ENCODE measurements at places on chromosomes 3 and 15.

- DNase-seq = no peak
These were observed 250.1 kb downstream of the ZBTB20 start for GRCh38 chr3:114896978-114897377.

GRCh38 chr3:52402101-52402521 lies 42.8 kb downstream of the SEMA3G start:
- DNase-seq = no peak

DNA sequence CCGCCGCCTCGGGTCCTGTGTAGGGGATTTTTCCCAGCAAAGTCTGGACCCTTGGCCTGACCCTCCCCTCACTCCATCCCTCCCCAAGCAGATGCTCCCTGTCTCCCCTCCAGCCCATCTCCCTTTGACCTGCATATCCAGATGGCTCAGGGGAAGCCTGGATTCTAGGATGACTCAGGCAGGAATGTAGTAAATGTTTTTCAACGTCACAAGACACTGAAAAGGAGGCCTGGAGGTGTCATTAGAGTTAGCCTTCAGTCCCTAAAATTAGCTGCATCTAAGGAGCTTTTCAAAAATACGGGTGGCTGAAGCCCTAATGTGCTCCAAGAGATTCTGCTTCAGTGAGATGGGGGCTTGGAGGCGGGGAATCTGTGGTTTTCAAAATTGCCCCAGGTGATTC lies 7.2 kb downstream of the ACAN start:
- peak; percentile 34 for DNase-seq

DNA sequence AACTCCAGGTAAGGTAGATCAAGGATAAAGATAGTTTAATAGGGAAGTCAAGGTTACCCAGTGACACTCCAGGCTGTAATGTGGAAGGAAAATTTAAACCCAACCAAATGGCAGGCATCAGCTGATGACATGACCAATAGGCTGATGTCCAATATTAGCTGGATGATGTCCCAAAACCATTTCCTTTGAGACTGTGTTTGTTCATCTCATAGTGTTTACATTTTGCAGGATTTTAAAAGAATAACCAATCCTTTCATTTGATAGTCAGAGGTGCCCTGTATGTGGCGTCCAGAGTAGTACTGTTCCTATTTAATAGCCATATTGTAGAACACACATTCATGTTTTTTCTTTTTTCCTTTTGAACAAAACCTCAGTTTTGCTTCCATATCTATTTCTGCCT lies 23.3 kb upstream of the TMEM158 start:
- DNase-seq = no peak

GRCh38 chr15:57589754-57590153 lies 1.9 kb upstream of the MYZAP start:
- no peak for DNase-seq

DNA sequence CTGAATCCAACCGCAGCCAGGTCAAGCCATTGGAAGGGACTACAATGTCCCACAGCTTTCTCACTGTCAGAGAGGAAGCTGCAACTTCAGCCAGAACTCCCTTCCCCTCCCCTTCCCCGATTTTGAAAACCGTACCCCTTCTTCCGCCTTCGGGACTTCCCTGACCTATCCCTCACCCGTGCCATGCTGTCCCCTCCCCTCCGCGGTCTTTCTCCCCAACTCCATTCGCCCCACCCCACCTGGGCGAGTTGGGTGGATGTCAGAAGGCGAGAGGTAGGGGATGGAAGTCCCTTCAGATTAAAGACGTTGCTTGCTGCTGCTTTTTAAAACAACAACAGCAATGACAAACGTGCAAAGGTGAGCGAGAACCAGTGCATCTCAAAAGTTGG lies 723 bp downstream of the CPNE4 start:
- no peak for DNase-seq

GRCh38 chr15:52318729-52319500 lies 23.3 kb upstream of the MYO5C start:
- no peak for DNase-seq

DNA sequence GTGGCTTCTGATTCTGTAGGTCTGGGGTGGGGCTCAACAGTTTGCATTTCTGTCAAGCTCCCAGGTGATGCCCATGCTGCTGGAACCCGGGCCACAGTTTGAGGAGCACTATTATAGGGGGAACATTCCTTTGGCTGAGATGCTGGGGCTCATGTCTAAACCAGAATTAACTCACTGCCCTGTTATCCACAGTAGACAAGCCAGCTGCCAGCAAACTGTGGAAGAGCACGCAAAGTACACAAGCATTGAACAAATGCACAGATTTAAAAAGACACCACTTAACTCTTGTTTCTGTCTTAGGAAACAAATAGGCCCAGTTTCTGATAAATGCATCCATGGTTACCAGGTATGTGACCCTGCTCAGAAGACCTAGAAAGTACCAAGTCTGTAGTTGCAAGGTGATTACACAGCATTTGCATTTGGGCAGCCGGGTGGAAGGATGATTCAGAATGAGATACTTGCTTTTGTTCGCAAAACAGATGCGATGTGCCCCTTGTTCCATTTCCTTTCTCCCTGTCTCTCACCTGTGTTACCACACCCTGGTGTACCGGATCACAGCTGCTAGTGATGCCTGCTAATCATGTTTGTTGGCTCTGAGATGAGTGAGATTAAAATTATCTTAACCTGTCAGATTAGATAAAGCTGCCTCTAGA lies 12.4 kb downstream of the GYG1 start:
- no peak for DNase-seq

DNA sequence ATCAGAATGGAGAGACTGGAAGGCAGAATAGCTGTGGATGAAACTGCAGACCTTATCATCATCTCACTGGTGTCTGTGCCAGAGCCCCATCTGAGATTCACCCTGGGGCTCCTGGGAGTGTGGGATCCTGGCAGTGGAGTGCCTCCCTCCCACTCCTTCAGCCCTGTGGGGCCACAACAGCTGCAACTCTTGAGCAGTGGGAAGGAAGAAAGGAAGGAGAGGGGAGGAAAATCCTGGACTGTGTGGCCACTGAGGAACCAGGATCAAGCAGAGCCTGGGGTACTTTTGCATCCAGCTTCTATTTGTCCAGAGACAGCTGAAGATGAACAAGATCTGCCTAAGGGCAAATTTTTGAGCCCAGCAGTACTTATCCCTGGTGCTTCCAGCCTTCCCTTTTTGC lies 13.1 kb upstream of the ALDH1A2 start:
- DNase-seq = no peak

DNA sequence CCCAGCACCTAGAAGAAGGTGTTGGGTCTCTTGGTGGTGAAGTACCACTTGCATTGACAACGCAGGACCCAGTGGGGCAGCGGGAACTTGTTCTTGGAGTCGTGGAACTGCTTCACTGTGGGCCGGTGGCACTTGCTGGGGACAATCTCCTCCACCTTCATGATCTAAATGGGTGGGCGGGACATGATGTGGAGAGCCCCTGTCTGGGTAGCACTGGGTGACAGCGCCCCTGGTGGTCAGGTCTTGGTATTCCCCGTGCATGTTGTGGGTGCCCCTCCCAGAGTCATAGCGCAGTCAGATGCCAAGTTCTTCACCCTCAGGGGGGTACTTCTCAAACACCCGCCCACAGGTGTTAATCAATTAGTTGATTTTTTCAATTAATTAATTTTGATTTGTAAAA lies 60.2 kb downstream of the AGBL1 start:
- no peak for DNase-seq

GRCh38 chr3:141875374-141875892 lies 1.0 kb upstream of the ATP1B3 start:
- DNase-seq = peak; percentile 86

DNA sequence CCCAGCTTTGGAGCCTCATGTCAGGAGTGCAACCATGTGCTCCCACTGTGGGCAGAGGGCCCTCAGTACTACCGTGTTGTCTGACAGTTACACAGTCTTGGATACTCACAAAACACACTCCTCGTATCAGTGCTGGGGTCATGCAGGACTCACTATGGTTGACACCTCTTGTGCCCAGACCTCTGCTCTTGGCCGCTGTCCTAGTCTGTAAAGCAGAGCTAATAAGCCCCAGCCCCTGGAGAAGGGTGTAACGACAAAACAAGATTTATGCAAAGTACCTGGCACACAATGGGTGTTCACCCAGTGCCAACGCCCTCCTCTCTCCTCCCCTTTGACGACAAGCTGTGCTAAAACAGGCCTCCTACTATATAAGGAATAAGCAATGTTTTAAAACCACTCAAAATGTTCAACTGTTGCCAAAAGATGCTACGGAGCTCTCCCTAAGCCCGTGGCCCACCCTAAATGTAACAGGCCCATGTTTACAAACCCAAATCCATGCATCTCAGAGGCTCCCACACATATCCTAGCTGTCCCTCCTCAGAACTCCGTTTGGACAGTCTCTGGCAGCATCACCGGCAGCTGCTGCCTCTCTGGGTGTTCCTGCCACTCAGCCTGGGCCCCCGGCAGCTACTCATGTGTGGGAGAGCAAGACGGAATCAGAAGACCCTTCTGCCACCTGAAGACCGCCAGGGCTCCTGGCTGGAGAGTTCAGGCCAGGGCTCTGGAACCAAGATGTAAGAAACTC lies 65.8 kb downstream of the MRPL46 start:
- DNase-seq = no peak

DNA sequence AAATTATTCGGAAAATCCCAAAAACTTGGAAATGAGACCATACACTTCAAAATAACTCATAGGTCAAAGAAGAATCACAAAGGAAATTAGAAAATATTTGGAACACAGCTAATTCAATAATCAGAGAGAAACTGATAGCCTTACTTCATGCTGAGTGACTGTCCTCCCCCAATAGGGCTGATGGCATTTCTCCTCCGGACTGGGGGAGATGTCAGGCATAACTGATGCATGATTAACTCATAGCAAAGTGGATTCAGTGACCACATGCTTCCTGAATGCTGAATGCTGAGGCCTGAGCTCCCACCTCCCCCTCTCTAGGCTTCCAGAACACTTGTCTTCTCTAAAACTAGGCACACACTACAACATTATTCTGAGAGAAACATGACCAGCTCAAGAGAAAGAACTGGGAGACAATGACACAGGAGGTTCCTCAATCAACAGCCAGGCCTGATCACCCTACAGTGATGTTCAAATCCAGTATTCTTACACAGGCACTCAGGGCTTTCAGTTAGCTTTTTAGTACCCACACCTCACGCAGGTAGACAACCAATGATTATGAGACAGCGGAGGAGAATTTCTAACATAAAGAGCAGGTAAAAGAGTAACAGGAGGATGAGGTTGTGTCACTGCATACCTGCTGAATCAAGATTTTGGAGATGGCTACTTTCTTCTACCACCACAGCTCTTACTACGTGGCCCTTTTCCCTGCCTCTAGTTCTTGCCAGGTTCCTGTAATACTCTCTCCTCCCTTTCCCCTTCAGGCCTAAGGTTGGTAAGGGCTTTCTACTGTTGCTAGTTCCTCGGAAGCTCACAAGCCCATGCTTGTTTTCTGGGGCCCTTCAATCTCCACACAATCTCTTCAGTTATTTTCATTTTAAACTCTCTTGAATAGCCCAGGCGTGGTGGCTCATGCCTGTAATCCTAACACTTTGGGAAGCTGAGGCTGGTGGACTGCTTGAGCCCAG lies 96.1 kb downstream of the FMN1 start:
- peak; percentile 93 for DNase-seq

- no peak for DNase-seq
These were observed 5.7 kb downstream of the THBS1 start for GRCh38 chr15:39586387-39587095.
